Kidney epithelial cell (primary cell): ENCODE measurements at places on chromosomes 7 and 10. TPM values are rescaled to one million over a fixed set of nuclear protein-coding genes. Genes with fewer than 3 reads are reported as not detected.

Gene LLCFC1
- total RNA-seq = not detected in 2 replicates

Gene HEPACAM2
- total RNA-seq = 0.08 TPM in 1 of 2 replicates, not detected in the other

DNA sequence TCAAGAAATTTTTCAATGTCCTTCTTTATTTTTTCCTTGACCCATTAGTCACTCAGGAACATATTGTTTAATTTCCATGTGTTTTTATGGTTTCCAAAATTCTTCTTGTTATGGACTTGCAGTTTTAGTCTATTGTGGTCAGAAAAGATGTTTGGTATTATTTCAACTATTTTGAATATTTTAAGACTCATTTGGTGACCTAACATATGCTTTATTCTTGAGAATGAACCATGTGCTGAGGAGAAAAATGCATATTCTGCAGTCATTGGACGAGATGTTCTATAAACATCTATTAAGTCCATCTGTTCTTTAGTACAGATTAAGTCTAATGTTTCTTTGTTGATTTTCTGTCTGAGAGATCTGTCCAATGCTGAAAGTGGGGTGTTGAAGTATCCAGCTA is 42.3 kb upstream of the MDFIC start:
- DNase-seq = no peak

GRCh38 chr7:81167934-81168333 is 249.1 kb upstream of the SEMA3C start:
- no peak for DNase-seq

DNA sequence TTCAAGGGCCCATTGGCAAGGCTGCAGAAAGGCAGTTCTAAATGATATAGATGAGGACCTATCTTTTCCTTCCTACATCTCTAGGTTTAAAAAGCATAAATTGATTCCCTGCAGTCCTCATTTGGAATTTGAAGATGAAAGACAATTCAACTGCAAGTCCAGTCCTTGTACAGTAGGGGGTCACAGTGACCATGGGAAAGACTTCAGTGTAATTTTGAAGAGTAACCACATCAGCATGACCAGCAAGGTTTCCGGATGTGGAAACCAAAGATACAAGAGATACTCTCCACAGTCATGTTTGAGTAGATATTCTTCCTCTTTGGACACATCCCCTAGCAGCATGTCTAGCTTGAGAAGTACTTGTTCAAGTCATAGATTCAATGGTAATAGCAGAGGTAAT is 539.3 kb upstream of the TEX47 start:
- no peak for DNase-seq

DNA sequence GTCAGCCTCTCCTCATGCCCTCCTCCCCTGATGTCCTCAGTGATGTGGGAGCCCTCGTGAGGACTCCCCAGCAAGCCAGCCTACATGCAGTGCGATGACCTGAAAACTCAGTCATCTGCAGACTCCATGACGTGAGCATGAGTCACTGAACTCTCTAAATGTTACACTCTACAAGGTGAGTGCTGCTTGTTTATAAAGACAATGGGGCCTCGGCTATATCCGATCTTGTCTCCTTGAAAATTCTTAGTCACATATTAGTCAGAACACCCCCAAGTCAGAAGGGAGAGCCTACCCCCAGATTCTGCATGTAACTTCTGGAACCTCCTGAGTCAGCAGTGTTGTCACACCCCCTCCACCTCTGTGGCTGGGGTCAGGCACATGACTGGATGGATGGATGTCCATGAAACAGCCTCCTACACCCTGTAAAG is 673.8 kb downstream of the INHBA start:
- peak; percentile 100 for DNase-seq

GRCh38 chr10:76139431-76139830 is 708.0 kb downstream of the LRMDA start:
- DNase-seq = no peak

DNA sequence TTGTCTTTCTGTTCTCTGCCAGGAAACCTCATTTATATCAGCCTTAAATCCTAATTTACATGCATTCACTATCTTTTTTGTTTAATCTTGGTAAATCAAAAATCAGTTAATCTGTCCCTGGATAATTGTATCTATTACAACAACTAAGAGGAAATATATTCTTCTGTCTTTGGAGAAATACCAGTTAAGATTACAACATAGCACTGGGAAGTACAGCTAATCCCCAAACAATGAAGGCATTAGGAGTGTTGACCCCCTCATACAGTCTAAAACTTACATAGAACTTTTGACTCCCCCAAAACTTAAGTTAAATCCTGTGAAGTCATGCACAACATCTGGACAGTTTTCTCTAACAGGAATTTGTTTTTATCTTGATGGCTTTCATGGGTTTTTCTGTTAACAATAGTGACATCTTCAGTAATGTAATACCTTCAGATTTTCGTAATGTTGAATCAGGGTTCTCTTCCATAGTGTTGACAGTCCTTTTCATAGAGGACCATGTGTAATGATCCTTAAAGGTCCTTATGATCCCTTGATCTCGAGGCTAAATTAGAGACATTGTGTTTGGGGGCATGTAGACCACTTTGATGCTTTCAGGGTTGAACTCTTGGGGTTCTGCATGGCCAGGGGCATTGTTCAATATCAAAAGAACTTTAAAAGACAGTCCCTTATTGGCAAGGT is 24.1 kb upstream of the ABCC2 start:
- no peak for DNase-seq

- no peak for DNase-seq
These were observed 53.2 kb upstream of the MACC1 start for GRCh38 chr7:20270371-20270770.

DNA sequence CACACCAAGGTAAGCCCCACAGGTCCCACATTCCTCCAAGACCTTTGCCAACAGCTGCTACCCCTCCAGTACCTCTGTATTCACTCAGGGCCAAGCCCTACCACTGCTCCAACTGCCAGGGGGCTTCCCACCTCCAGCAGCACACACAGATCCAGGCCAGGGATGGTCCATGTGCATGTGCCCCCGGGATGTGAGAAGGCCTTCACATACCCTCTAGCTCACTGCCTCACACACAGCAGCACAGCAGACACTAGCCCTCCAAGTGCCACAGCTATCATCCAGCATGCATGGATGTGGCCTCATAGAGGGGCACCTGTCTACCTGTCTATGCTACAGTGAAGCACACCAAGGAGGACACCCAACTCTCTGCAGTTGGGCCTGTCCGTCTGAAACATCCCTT is 488.8 kb downstream of the PLXNA4 start:
- DNase-seq = no peak

- DNase-seq = no peak
These were observed 78.3 kb upstream of the FZD8 start for GRCh38 chr10:35720366-35720765.

DNA sequence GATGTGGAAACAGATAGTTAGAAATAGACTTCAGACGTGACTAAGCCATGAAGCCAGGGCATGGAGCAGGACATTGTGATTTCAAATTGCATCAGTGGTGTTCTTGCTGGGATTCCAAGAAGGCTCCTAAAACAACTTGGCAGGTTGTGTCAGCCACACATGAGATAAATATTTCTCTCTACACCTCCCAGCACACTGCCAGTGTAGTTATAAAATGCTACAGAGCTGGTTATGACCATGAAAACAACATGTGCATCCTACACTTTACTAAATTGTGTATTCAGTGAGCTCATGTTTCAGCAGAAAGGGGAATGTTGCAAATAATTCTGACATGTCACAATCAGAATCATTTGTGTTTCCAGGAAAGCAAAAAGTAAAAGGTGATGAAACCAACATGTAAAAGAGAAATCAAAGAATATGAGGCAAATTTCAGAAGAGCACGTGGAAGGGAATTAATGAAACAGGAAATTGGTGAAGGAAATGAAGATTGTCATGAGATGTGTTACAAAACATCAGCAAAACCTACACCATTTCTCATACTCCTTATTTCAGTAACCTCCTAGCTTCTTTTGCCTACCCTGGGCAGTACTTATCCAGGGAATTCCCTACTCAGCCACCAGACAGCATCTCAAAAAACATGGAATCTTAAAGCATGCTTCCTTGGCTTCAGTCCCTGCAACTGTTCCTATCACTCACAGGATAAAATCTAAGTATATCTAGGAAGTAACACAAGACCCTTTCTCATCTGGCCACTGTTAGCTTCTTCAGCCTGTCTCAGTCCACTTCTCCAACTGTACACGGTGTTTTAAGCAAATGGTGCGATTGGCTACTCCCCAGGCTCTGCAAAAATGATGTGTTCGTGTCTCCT is 5.8 kb upstream of the CYP3A7 start:
- DNase-seq = no peak

- DNase-seq = no peak
These were observed 159.3 kb downstream of the ETV1 start for GRCh38 chr7:13829914-13830900.
